Skeletal muscle cell (primary cell): ENCODE measurements at places on chromosomes 11 and 22.

DNA sequence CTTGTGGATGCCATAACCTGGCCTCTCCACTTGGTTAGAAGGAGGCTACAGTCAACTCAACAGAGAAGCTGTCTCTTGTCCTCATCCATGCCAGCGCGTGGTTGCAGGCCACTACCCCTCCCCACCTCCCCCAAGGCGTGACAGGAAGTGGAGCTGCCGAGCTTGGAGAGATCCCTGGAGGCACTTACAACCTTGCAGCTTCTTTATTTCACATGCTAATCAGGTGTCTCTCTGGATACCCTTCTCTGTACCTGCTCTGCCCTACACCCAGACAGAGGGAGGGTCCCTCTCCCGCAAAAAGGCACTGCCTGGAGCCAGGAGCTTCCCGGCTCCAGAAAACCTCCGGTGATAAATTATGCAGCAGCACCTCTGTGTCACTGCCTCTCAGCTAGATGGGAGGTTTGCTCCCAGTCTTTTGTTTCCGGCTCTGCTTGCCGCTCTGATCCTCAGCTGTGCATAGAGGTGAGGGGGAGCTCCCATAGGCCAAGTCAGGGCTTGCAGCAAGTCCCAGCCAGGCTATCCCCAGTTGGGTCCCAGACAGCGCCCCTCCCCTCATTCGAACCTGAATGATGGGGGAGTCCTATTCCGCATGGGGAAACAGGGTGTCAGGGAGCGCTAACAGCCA is 5.7 kb downstream of the LRP4 start:
- DNase-seq, result no peak

- no peak for DNase-seq
Observed at GRCh38 chr22:37659066-37659896, 758 bp downstream of the PDXP start.

- DNase-seq, result no peak
Observed at GRCh38 chr22:22955866-22956535, 68.4 kb downstream of the IGLL5 start.

DNA sequence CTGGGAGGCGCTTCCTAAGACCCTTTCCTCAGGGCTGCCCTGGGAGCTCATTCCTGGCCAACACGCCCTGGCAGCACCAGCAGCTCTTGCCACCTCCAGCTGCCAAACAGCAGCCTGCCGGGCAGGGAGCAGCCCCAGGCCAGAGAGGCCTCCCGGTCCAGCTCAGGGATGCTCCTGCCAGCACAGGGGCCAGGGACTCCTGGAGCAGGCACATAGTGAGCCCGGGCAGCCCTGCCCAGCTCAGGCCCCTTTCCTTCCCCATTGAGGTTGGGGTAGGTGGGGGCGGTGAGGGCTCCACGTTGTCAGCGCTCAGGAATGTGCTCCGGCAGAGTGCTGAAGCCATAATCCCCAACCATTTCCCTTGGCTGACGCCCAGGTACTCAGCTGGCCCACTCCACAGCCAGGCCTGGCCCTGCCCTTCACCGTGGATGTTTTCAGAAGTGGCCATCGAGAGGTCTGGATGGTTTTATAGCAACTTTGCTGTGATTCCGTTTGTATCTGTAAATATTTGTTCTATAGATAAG is 7.6 kb downstream of the SLC39A13 start:
- peak; percentile 89 for DNase-seq

GRCh38 chr11:3775736-3776406 is 21.5 kb downstream of the NUP98 start:
- DNase-seq, result no peak

- DNase-seq, result no peak
Observed at GRCh38 chr22:47322854-47323253, 560.4 kb downstream of the TBC1D22A start.

- DNase-seq, result no peak
Observed at GRCh38 chr11:76759092-76759491, 24.1 kb upstream of the TSKU start.

- no peak for DNase-seq
Observed at GRCh38 chr22:49198705-49199084, 629.0 kb downstream of the BRD1 start.

GRCh38 chr11:119780222-119780953 is 51.4 kb upstream of the NECTIN1 start:
- no peak for DNase-seq

DNA sequence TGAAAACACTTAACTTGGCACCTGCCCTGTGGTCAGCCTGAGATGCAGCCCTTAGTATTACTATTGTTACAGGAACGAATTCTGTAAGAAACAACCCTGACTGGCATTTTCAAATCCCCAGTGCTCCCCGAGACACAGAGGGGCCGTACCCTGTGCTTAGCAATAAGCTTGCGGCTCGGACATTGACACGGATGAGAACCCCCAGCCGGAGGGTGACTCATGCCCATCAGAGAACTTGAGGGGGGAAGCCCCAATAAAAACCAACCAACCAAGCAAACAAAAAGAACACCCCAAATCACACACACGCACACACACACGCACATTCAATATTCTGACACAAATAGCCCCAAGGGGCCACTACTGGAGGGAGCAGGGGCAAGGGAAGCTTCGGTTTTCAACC is 63.8 kb downstream of the SHISAL1 start:
- no peak for DNase-seq

DNA sequence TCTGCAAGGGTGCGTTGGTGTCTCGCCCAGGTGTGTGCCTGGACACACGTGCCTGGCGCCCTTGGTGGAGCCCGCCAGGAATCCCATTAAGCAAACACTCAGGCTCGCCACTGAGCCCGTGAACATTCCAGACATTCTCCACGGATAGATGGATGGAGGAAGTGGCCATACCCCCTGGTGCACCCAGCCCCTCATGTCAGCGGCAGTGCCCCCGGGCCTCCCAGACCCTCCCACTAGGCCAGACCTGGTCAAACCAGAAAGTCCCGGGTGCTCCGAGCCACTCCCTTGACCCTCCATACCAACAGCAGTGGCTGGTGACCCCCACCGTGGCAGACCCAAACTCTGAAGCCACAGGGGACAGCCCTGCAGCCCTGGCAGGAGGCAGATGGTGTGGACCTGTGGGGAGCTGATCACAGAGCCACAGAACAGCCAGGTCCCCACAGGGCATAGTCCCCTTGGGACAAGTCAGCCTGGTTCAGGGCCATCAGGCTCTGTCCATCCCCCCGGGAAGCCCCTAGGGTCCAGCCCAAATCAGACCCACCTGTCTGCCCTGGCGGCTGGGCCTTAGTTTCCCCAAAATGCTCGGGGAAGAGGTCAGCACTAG is 1.9 kb downstream of the EPS8L2 start:
- no peak for DNase-seq

DNA sequence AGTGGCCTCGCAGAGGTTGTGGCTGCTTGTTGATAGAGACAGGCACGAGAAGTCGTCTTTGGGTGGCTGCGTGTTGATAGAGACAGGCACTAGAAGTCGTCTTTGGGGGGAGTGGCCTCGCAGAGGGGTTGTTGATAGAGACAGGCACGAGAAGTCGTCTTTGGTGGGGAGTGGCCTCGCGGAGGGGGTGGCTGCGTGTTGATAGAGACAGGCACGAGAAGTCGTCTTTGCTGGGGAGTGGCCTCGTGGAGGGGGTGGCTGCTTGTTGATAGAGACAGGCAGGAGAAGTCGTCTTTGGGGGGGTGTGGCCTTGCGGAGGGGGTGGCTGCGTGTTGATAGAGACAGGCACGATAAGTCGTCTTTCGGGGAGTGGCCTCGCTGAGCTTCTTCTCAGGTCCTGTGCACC is 328.8 kb downstream of the TBC1D22A start:
- no peak for DNase-seq

DNA sequence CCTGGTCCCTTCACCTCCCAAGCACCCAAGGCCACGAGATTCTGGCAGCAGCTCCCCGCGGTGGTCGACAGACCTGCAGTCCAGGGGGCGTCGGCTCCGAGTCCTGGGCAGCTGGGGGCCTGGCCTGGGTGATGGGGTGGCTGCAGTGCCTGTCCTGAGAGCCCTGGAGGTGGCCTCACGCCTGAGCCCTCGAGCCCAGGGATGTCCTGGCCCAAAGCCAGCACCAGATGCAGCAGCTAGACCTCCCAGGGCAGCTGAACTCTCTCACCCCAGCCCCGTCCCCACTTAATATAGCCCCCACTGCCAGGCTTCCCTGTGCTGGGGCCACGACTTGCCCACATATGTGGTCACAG is 6.6 kb downstream of the LMNTD2 start:
- DNase-seq, result no peak

GRCh38 chr11:107222431-107222830 is 204.2 kb upstream of the GUCY1A2 start:
- DNase-seq, result no peak

DNA sequence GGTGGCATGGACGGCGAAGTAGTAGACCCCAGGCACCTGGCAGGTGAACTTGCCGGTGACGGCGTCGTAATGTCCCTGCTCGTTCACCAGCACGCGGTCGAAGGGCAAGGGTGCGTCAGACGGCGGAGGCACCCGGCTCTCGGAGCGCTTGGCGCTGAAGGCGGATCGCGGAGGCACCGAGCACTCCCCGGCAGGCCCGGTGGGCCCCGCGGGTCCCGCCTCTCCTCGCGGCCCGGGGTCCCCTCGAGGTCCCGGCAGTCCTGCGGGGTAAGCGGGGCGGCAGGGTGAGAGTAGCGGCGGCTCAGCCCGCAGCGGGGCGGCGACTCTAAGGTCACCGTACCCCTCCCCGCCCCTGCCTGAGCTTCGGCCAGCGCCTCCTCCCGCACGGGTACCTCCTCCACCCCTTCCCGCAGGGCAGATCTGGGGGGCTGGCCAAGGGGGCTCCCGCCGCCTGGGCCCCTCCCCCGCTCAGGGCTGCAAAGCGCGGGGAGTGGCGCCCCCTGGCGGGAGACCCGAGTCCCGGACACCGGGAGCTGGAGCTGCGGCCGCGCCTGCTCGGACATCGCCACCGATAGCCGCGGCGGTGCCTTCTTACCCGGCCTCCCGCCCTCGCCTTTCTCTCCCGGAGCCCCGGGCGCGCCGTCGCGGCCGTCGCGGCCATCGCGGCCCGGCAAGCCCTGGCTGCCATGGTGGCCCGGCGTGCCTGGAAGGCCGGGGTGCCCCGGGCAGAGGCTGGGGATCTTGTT is 921 bp downstream of the C1QTNF5 start:
- DNase-seq, result no peak

- no peak for DNase-seq
Observed at GRCh38 chr11:119347940-119348605, 1.6 kb upstream of the MFRP start.

GRCh38 chr11:39569789-39570188 is 1889.7 kb downstream of the LRRC4C start:
- no peak for DNase-seq

- DNase-seq, result peak; percentile 75
Observed at GRCh38 chr11:15158351-15159015, 43.8 kb downstream of the INSC start.

DNA sequence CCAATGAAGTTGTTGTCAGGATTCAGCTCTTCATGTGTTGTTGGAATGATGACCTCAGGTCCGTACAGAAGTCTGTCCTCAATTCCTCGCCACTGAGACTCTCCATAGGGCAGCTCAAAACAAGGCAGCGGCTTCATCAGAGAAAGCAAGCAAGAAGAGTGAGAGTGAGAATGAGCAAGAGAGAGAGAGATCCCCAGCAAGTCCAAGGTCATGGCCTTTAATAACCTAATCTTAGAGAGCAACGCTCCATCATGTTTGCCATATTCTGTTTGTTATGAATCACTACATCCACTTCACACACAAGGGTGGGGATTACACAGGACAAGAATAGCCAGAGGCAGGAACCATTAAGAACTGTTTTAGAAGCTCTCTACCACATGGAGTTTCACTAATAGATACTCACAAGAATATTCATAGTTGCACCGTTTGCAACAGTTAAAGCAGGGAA is 23.3 kb upstream of the MMP7 start:
- DNase-seq, result no peak

DNA sequence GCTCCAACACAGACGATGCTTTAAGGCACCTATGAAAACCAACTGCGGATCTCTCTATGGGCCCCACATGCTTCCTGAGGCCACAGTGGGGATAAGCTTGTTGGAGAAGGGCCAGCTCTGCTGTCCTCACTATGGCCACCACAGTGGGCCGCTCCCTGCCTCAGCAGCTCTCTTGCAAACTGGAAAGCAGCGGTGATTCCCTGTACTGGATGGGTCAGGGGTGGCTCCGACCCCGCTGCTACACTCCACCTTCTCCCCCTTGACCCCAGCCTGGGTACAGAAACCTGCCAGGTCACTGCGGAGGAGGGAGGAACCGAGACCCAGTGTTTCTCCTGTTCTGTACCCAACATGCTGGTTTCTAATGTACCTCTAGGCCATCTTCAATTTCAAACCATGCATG is 403.9 kb downstream of the CTTN start:
- DNase-seq, result no peak

DNA sequence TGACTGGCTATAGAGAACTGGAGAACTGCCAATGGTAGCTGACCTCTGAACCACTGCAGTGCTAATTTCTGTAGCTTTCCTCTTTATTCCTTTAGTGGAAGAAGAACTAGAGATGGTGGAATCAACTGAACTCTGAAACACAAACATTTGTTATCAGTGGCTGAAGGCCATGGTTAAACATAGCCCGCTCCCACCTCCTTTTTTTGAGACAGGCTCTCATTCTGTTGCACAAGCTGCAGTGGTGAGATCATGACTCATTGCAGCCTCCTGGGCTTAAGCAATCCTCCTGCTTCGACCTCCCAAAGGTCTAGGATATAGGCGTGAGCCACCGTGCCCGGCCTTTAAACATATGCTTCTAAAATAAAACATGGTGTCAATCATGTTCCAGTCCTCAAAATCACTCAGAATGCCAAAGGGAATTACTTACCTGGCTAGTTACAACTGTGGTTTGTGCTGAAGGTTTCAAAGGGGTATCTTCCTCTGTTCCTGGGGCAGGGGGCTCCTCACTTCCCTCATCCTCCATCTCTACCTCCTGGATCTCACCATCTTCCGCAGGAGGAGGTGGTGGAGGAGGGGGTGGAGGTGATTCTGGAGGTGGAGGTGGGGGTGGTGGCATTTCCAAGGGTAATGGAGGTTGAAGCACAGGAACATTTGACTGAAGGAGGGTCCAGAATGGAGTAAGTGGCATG is 9.0 kb upstream of the AGBL2 start:
- DNase-seq, result peak; percentile 42

DNA sequence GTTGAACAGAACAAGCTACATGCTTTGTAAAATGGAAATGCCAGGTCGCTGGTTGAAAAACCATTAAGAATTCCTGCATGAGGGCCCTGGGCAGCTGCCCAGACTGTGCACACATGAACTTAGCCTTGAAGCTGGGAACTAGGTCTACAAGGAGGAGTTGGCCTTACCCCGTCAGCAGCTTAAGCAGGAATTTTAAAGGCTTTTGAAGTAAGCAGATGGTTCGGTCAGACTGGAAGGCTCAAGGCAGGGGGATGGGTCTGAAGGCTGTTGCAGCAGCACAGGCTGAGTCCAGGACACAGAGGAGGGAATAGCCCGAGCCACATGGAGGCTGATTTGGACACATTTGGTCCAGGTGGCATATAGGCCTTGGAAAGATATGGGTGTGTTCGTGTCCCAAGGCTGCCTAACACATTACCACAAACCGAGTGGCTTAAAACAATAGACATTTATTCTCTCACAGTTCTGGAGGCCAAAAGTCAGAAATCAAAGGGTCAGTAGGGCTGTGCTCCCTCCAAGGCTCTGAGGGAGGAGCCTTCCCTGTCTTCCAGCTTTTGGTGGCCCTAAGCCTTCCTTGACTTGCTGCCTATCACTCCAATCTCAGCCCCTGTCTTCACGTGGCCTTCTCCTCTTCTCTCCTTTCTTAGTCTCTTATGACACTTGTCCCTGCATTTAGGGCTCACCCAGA is 11.6 kb downstream of the LIF start:
- peak; percentile 80 for DNase-seq

- peak; percentile 81 for DNase-seq
Observed at GRCh38 chr22:31248138-31248745, 36.1 kb downstream of the LIMK2 start.
